ENCODE measurements at places on chromosomes 3 and 15. TPM values are rescaled to one million over a fixed set of nuclear protein-coding genes. Genes with fewer than 3 reads are reported as not detected.

Gene OXTR
- 0.70 TPM for total RNA-seq

Gene SLC24A5
- total RNA-seq: not detected

GRCh38 chr15:99719096-99719541 lies 14.1 kb downstream of the LYSMD4 start:
- no peak for DNase-seq

DNA sequence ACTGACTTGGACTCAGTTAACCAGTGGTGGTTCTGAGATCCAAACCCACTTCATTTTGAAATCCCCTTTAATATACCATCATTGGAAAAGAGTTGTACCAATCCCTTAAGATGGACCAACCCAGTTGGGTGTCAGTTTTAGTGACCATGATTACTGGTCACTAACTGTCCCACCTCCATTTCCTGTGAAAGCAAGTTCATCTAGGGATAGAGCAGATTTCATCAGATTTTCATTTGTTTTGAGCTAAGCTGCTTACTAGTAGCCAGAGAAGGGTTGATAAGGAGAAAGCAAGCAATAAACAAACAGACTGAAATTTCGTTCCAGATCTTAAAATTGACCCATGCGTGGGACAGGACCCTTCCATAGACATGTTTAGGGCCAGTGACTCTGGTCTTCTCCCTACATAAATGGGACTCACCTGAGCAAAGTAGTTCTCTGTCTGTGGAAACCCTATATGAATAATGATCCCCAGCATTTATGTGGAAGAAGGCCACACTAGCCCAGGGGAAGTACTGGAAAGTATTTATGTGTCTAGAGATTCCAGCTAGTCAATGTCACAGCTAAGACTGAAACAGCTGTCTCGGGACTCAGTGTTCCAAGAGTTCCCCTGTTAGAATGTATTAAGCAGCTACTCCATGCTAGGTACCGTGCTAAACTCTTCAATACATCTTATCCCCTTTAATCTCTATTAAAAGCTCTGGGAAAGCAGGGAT lies 196.0 kb upstream of the BCL6 start:
- DNase-seq: no peak

DNA sequence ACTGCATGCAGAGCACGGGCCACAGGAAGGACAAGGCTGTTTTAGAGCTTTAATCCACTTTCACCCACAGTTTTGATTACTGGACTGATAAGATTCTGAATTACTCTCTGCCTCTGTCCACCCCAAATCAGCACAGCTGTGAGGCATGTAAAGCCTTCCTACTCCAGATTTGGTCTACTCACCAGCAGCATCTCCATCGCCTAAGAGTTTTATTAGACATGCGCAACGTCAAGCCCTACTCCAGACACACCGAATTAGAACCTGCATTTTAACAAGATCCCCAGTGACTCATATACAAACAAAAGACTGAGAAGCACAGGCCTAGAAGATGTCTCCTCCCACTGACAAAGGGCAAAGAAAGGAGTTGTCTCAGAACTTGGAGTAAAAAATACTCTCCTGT lies 221.2 kb downstream of the TUSC7 start:
- DNase-seq: no peak
